ENCODE measurements at places on chromosomes 3 and 15. TPM values are rescaled to one million over a fixed set of nuclear protein-coding genes. Genes with fewer than 3 reads are reported as not detected.

- no peak overlapping the region for H3K4me3 ChIP-seq
- peaks cover 5% of the 10 kb centered on the region for H3K4me1 ChIP-seq
- no peak overlapping the region for H3K27ac ChIP-seq
- H3K27me3 ChIP-seq, result no peaks in the 10 kb centered on the region
Measured at GRCh38 chr3:48795997-48796732, 51.5 kb downstream of the PRKAR2A start.

GRCh38 chr15:42929306-42929848, 8.8 kb upstream of the TTBK2 start:
- no peak for DNase-seq
- H3K36me3 ChIP-seq, result no peaks in the 10 kb centered on the region
- no peak overlapping the region for H3K4me3 ChIP-seq
- H3K27me3 ChIP-seq, result no peaks in the 10 kb centered on the region
- no peak overlapping the region for H3K27ac ChIP-seq
- H3K4me1 ChIP-seq, result no peaks in the 10 kb centered on the region

IQCF5 gene
- total RNA-seq, result not detected

DNA sequence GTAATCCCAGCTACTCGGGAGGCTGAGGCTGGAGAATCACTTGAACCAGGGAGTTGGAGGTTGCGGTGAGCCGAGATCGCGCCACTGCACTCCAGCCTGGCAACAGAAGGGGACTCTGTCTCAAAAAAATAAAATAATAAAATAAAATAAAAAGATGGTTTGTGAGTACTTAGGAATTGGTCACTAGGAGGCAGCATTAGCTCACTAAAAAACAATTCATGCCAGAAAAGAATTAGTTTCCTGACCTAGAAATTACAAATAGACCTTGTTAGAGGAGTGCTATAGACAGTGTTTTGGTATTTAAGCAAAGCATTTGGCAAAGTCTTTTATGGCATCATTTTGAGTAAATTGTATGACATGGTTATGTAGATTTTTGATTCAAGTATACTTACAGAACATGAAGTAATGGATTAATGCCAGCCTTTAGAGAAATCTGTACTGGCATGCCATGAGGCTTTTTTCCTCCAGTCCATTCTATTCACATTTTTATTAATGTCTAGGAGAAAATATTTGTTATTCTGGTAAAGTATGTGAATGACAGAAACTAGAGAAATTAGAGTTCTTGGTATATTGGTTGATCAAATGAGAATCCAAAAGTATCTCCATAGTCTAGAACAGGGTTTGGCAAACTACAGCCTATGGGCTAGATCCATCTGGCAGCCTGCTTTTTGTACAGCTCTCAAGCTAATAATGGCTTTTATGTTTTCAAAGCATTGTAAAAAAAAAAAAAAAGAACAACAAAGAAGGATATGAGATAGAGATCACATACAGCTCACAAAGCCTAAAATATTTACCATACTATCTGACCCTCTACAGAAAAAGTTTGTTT, 81.6 kb downstream of the LRRC49 start:
- no peaks in the 10 kb centered on the region for H3K4me1 ChIP-seq
- H3K27me3 ChIP-seq, result peaks cover 11% of the 10 kb centered on the region
- H3K27ac ChIP-seq, result no peak overlapping the region
- no peaks in the 10 kb centered on the region for H3K36me3 ChIP-seq
- no peak for DNase-seq
- H3K4me3 ChIP-seq, result no peak overlapping the region

GRCh38 chr15:57041416-57041815, 123.0 kb downstream of the TCF12 start:
- H3K4me3 ChIP-seq, result no peak overlapping the region
- H3K27ac ChIP-seq, result no peak overlapping the region
- peaks cover 3% of the 10 kb centered on the region for H3K36me3 ChIP-seq
- peaks cover 11% of the 10 kb centered on the region for H3K4me1 ChIP-seq
- no peak for DNase-seq

LRRC57 gene
- total RNA-seq, result 19.1 TPM

GRCh38 chr3:108134555-108134880, 43.7 kb upstream of the CD47 start:
- peaks cover 83% of the 10 kb centered on the region for H3K36me3 ChIP-seq
- peak overlapping the region; percentile 43 for H3K4me3 ChIP-seq
- H3K4me1 ChIP-seq, result peaks cover 67% of the 10 kb centered on the region
- DNase-seq, result no peak
- no peaks in the 10 kb centered on the region for H3K27me3 ChIP-seq
